Tibial artery (tissue), 4 donors: ENCODE measurements at places on chromosomes 3 and 15.

GRCh38 chr3:18382760-18383369 is 42.3 kb downstream of the SATB1 start:
- H3K4me3 ChIP-seq, result no peak overlapping the region
- peaks cover 22% of the 10 kb centered on the region for H3K36me3 ChIP-seq
- no peak overlapping the region for H3K27ac ChIP-seq
- DNase-seq, result no peak

- no peak for DNase-seq
- no peaks in the 10 kb centered on the region for H3K27me3 ChIP-seq
- H3K4me1 ChIP-seq, result no peaks in the 10 kb centered on the region
- no peak overlapping the region for H3K27ac ChIP-seq
- no peaks in the 10 kb centered on the region for H3K36me3 ChIP-seq
Observed at GRCh38 chr3:18679238-18679637, 254.1 kb upstream of the SATB1 start.

DNA sequence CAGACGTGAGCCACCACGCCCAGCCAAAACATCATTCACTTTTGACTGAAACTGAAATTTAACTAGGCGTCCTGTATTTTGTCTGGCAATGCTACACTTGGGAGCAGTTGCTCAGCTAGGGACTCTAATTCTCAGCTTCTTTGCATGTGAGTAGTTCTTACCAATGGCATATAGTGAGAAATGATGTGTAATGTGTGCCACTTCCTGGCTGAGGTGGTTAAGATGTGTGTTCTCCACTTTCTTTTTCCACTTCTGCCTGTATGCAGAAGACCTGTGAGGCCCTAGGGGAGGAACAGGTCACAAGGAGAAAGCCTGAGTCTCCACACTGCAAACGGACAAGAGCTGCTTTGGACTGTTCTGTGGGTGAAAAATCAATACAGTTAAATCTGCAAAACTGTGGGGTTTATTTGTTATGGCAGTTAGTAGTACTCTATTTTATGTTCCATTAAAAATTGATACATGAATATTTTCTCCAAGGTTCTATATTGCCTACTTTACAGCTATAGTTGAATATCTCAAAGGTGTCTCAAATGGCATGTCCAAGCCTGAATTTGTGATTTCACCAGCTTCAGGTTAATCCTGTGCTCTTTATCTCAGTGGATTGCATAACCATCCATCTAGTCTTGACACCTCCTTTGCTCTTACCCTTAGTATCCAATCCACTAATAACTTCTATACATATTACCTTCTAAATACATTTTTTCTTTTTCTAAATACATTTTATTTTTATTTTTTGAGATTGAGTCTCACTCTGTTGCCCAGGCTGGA is 59.3 kb downstream of the NR1D2 start:
- no peaks in the 10 kb centered on the region for H3K36me3 ChIP-seq
- H3K4me1 ChIP-seq, result no peaks in the 10 kb centered on the region
- H3K27me3 ChIP-seq, result no peaks in the 10 kb centered on the region
- no peak overlapping the region for H3K27ac ChIP-seq
- no peak for DNase-seq
- H3K4me3 ChIP-seq, result no peak overlapping the region

- no peak overlapping the region for H3K4me3 ChIP-seq
- no peaks in the 10 kb centered on the region for H3K36me3 ChIP-seq
- no peaks in the 10 kb centered on the region for H3K27me3 ChIP-seq
Observed at GRCh38 chr3:37899711-37900306, 38.1 kb downstream of the CTDSPL start.

DNA sequence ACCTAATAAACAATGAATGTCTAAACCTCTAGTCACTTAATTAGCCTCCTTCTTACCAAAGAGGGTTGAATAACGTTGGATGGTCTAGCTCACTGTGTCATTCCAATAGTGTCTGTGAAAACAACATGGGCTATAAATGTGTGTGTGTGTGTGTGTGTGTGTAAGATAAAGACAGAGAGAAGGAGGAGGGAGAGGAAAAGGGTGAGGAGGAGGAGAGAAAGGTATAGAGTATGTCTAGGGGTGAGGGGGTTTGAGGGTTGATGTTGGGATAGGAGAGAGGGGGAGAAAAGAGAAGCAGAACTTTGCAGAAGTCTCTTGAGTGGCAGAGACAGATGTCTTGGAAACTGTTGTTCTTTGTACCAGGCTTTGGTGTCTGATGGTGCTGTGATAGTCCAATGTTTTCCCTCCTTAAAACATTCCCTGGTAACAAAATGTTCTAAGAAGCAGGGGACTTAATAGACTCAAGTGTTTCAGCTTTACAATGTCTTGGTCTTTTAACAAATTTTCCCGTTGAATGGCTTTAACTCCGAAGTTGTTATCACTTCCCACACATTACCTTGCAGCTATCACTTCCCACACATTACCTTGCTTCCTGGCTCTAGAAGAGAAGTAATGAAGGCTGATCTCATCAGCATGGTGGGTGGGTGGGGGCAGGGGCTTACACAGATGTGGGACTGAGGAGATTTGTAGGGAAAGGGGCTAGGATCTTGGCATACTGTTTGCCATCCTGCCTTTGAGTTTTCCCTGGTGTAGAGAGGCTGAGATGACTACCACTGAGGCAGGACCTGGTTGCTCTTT is 57.8 kb upstream of the ETV5 start:
- no peak overlapping the region for H3K27ac ChIP-seq
- H3K36me3 ChIP-seq, result peaks cover 20% of the 10 kb centered on the region
- no peaks in the 10 kb centered on the region for H3K4me1 ChIP-seq
- no peaks in the 10 kb centered on the region for H3K27me3 ChIP-seq

DNA sequence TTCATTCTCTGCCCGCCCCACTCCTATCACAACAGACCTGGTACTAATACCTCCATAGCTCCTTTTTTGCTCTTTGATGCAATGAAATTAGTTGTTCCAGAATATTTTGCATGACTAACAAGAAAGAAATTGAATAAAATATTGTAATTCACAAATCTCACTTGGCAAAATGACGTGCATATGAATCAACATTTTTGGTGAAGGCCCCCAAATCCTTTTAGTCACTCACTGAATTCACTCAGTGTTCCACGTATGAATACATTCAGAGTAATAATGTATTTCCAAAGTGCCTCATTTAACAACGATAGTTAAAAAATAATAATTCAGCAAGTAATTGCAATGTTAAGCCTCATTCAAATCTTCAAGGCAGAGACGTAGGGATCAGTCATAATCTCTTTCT is 148.6 kb upstream of the STRIT1 start:
- no peaks in the 10 kb centered on the region for H3K27me3 ChIP-seq
- H3K4me3 ChIP-seq, result no peak overlapping the region
- no peaks in the 10 kb centered on the region for H3K4me1 ChIP-seq
- DNase-seq, result no peak
- H3K27ac ChIP-seq, result no peak overlapping the region
- no peaks in the 10 kb centered on the region for H3K36me3 ChIP-seq

DNA sequence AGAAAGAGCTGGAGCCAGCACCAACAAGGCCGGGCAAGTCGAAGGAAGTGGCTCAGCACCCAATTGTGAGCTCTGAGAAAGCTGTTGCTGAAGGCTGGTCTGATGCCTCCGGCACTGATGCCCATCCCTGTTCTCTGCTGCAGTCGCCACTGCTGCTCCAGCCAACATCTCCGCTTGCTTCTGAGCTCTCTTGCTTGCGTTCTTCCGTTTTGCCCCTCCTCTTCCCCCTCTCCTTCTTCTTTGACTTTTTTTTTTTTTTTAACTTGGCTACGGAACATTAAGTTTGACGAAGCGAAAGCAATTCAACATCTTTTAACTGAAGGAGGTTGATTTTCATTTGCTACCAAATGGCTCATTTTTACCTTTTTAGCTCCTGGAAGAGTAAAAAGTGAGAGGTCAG is 442.9 kb downstream of the MCTP2 start:
- DNase-seq, result no peak
- H3K27ac ChIP-seq, result peak overlapping the region; percentile 42
- peak overlapping the region; percentile 17 for H3K4me3 ChIP-seq
- H3K4me1 ChIP-seq, result peaks cover 8% of the 10 kb centered on the region

GRCh38 chr3:50416736-50417636 is 57.7 kb upstream of the TMEM115 start:
- no peak overlapping the region for H3K4me3 ChIP-seq
- no peaks in the 10 kb centered on the region for H3K4me1 ChIP-seq
- H3K36me3 ChIP-seq, result no peaks in the 10 kb centered on the region
- no peak for DNase-seq
- H3K27ac ChIP-seq, result no peak overlapping the region

DNA sequence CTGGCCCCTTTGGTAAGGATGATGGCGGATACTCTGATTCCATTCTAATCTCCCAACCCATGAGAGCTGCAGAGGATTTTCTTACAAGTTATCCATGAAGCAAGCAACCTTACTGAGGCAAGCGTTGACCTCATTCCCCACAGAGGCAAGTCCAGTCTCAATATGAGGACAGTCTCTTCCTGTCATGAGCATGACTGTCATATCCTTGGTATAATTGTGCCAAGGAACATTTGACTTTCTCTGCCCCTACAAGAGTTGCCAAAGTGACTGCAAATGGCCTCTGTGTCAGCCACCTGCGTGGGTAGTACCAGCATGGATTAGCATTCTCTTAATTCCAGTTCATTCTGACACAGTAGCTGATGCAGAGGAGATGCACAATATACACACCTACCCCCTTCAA is 71.2 kb upstream of the TMEM158 start:
- H3K27me3 ChIP-seq, result peaks cover 4% of the 10 kb centered on the region
- H3K36me3 ChIP-seq, result no peaks in the 10 kb centered on the region
- DNase-seq, result no peak
- no peak overlapping the region for H3K27ac ChIP-seq

DNA sequence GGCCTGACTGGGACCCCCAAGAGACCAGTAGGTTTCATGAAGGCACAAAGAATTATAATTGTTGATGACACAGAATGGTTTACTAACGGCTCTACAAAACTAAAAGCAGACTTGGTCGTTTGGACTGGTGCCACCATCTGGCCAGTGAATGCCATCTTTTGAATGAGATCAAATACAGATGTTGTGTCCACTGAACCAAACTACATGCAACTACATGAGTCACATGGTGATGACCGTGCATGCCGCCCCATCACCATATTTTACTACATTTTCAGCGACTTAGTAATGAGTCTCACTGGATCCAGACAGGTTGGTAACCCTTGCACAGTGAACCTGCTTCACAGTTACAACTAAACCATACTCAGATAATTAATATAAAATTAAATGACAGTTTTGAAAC is 803.3 kb downstream of the DIPK2A start:
- no peak overlapping the region for H3K27ac ChIP-seq
- H3K4me1 ChIP-seq, result no peaks in the 10 kb centered on the region
- H3K4me3 ChIP-seq, result no peak overlapping the region
- no peak for DNase-seq

DNA sequence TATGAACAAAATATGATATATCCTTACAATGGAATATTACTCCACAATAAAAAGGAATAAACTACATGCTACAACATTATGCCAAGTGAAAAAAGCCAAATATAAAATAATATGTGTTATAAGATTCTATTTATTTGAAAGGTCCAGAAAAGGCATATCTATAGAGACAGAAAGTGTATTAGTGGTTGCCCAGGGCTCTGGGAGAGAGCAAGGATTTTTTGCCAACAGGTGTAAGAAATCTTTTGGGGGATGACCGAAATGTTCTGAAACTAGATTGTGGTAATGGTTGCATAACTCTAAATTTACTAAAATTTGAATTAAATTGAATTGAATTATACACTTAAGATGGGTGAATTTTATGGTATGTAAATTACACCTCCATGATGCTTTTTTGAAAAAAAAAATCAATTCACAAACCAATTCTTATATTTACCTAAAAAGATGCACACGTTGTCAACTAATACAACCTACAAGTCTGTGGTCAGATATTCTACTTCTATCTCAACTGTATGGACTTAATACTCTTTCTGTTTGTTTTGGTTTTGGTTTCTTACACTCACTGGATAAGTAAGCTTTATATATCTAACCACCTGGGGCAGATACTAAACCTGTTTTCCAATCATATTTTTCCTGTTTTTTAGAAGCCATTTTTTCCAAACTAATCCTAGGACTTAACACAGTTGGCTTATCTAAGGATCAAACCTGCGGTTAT is 75.8 kb downstream of the FBN1 start:
- no peak overlapping the region for H3K4me3 ChIP-seq
- no peak for DNase-seq
- no peak overlapping the region for H3K27ac ChIP-seq
- no peaks in the 10 kb centered on the region for H3K27me3 ChIP-seq

DNA sequence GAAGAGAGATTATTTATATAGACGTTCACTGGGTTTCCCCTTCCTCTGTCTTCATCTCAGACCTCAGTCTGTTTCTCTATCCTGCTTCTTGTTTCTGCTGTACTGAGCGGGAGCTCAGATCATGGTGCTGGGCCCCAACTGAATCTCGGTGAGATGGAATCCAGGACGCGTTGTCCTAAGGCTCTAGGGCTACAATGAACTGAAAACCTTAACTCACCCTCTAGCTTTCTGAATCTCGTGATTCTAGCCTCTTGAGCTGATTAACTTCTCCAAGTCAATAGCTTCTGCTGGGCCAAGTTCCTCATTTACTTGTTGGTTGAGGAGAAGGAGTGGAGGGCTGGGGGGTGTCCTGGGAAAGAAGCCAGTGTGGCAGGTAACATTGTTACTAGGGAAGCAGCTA is 32.7 kb upstream of the MAP3K13 start:
- no peaks in the 10 kb centered on the region for H3K4me1 ChIP-seq
- no peaks in the 10 kb centered on the region for H3K36me3 ChIP-seq
- no peak overlapping the region for H3K4me3 ChIP-seq
- DNase-seq, result no peak

- H3K4me3 ChIP-seq, result no peak overlapping the region
- no peak for DNase-seq
- H3K36me3 ChIP-seq, result no peaks in the 10 kb centered on the region
- H3K4me1 ChIP-seq, result no peaks in the 10 kb centered on the region
Observed at GRCh38 chr3:97692831-97693230, 71.7 kb upstream of the ARL6 start.

DNA sequence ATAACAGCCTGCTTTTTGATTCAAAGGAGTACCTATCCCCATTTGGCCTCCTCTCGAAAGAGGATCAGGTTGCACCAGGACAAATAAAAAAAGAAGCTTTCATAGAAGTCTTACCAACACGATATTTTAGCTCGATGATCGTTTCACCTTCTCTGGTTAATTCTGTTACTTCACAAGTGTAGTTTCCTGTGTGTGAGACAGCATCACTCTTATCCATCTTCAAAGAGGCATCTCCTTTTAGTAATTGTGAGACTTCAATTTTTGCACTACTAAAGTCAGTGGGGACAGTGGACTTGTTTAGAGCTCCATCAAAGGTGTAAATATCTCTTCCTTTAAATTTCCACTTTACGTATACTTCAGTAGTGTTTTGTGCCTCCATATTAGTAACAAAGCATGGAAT is 11.0 kb downstream of the CD47 start:
- no peak overlapping the region for H3K4me3 ChIP-seq
- H3K4me1 ChIP-seq, result no peaks in the 10 kb centered on the region
- H3K27ac ChIP-seq, result no peak overlapping the region
- DNase-seq, result no peak
- H3K36me3 ChIP-seq, result peaks cover 5% of the 10 kb centered on the region
- no peaks in the 10 kb centered on the region for H3K27me3 ChIP-seq
